Spinal cord (tissue), 10 donors: ENCODE measurements at places on chromosomes 6 and 20. TPM values are rescaled to one million over a fixed set of nuclear protein-coding genes. Genes with fewer than 3 reads are reported as not detected.

DNA sequence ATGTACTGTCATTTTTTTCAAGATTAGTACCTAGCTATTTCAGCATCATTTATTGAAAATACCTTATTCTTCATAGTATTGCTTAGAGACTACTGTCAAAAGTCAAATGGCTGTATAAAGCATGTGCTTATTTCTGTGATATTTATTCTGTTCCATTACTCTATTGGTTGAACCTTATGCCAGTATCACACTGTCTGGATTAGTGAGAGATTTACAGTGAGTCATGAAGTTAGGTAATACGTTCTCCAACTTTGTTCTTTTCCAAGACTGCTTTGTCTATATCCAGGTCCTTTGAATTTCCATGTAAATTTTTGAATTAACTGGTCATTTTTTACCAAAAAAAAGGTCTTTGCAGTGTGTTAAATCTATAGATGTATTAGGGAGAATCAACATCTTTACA is 18.6 kb upstream of the RNF217 start:
- no peak for DNase-seq

- no peak for DNase-seq
Measured at GRCh38 chr20:46388937-46389336, 17.5 kb downstream of the ELMO2 start.

- DNase-seq = peak; percentile 35
Measured at GRCh38 chr6:29737707-29738630, 14.7 kb downstream of the HLA-F start.

DNA sequence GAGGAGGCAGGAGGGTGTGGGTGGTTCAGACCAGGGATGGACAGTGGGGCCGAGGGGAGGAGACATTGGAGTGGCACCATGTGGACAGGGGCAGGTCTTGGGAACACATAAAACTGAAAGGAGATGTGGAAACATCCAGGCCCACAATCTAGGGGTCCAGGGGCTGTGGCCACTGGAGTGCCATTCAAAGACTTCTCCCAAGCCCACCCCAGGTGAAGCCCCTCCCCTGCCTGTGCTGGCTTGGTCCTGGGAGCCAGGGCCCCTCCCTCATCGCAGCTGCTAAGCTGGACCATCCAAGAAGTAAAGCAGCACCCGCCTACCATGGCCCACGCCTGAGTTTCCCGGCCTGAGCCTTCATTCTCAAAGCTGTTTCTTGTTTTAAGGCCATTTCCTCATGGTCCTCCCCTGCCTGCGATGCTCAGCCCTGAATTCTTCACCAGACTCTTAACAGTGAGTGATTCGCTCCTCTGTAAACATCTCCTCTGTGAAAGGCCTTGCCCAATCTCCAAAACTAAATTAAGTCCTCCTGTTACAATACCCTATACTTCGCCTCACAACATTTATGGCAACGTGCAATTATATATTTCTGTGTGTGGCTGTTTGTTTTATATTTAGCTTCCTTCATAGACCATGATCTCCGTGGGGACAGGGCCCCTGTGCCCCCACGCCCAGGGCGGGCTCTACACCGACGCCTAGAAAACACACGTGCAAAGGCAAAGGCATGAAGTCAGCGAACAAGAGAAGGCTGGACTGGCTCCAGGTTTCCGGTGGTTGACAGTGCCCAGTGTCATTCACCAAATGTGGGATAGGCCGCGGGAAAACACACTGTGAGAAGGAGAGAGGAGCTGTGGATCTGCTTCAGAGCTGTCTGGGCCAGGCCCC is 267.8 kb downstream of the ERMARD start:
- DNase-seq = no peak

DNA sequence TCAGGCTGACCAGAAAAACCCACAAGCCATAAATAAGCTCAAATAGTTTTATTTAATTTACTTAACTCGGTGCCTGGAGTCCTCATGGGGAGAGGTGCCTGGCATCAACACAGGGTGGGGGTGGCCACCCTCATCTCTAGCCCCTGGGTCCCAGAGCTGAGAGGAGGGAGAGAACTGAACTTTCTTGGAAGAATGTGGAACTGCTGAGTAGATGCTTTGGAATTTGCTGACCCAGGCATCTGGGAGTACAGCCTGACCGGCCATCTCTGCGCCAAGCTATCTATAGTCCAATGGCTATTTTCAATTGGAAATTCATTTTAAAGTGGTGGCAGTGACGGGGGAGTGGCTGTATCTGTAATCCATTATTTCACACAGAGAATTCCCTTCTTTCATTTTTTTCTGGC is 104.8 kb downstream of the CDH26 start:
- DNase-seq = no peak

GRCh38 chr6:33721508-33721907 is 10.0 kb upstream of the UQCC2 start:
- DNase-seq = no peak

DNA sequence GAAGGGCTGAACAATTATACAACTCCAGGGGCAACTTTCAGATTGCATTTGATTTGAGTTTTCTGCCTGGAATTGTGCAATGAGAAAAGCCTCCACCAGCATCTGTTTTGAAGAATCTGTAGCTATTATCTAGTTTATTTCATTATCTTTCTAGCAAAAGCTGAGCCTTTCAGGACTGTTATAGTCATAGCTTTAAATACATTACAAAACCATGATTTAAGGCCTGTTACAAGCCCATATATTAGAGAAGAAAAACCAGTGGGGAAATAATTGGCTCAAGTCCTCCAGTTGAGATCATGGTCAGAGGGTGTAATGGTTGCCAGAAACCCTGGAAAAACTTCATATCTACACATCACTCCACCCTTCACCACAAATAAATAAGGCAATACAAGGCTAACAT is 676.2 kb downstream of the HDGFL1 start:
- no peak for DNase-seq

- no peak for DNase-seq
Measured at GRCh38 chr20:51584116-51584515, 41.6 kb upstream of the NFATC2 start.

- no peak for DNase-seq
Measured at GRCh38 chr6:112085286-112086065, 1.8 kb downstream of the TUBE1 start.

DNA sequence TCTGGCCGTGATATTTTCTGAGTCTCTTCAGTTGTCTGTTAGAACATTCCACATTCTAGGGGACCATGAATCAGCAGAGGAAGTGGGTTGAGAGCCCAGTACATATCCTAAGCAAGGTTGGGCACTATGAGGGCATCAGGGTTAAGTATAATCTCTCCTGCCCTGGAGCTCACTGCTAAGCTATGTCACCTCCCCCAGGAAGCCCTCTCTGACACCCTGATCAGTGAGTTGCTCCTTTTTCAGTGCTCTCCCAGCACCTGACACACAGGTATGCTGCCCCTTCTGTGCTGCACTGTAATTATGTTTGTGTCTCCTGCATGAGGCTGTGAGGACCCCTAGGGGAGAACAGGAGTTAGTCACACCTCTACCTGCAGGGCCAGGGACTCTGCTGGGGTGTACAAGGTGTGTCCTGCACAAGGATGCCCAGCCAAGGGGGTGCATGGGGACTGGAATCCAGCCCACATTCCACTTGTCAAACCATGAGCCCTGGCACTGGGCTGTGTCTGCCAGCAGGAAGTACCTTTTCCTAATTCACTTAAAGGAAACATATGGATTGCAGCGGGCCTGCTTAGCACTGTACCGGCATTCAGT is 3.9 kb downstream of the RAB44 start:
- no peak for DNase-seq

- DNase-seq = no peak
Measured at GRCh38 chr20:4603724-4604123, 118.0 kb upstream of the PRND start.

DNA sequence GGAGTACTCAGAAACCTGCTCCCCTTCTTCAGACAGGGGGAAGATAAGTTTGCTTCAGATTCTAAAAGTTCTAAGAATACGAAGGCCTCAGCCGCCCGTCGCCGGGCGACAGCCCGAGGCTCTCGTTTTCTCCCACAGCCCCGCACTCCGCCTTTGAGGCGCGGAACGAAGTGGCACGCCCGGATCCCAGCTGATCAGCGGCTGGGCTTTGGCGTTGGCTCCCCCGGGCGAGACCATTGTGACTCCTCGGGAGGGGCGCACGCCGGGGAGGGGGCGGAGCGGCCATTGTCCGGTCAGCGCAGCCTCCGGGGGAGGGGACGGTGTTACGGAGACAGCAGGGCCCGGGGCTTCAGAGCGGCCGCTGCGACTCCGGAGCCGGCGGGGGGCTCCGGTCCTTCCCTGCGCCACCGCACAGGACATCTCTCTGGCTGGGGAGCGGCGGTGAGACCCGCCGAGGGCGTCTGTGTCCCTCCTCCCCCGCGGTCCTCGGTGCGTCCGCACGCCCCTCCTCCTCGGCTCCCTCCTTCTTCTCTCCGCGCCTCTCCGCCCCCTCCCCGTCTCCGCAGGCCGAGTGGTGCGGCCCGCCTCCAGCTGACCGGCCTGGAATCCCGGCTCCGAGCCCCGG is at the start of gene ZFAND3:
TSS of gene ZFAND3 (plus strand) at position 551 of the 625 bp plus-strand sequence. CDS start 219 bp downstream, outside the sequence.
- peak; percentile 95 for DNase-seq

DNA sequence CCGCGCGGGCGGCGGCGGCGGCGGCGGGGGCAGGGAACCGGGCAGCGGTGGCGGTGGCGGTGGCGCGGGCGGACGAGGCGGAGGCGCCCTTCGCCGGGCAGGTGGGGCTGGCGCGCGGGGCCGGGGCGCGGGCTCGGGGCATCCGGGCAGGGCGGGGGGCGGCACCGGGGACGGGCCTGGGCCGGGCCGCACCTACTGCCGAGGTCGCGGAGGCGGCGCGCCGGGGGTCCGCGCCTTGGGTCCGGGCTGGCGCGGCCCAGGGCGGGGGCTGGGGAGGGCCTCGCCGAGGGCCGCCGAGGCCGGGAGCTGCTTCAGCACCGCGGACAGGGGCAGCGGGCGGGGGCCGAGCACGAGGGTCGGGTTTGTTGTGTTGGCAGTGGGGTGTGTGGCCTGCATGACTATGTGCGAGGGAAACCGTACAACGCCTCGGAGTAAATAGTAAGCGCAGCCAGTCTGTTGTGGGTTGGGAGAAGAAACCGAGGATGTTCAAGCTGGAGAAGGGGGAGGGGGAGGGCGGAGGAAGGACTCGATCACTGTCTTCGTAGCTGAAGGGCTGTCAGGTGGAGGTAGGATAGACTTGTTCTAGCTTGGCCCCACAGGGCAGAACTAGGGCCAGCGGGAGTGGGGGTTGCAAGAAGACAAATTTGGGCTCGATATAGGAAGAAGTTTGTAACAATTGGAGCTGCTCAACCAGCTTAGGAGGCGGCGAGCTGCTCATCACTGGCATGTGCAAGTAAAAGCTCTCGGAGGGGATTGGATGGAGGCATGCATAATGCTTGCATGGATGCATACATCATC is 593 bp downstream of the MMP24 start:
- DNase-seq = peak; percentile 43

- no peak for DNase-seq
Measured at GRCh38 chr6:134114918-134115714, 62.7 kb upstream of the SLC2A12 start.

- no peak for DNase-seq
Measured at GRCh38 chr6:144797881-144798589, 512.9 kb downstream of the UTRN start.

DNA sequence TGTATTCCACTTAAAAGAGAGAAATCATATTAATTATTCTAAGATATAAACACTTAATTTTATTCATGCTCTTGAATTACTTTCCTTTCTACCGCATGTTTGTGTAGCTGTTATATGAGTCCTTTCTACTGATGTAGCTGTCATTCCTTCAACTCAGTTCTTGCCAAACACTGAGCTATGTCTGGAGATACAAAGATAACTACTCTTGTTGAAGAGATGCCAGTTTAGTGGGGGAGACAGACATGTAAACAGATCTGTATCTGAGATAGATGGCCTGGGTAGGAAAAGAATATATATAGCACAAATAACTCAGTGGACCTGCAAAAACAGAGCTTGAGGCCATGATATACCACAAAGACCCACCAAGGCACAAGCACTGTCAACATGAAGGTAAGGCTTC is 157.3 kb downstream of the BTBD9 start:
- no peak for DNase-seq

DNA sequence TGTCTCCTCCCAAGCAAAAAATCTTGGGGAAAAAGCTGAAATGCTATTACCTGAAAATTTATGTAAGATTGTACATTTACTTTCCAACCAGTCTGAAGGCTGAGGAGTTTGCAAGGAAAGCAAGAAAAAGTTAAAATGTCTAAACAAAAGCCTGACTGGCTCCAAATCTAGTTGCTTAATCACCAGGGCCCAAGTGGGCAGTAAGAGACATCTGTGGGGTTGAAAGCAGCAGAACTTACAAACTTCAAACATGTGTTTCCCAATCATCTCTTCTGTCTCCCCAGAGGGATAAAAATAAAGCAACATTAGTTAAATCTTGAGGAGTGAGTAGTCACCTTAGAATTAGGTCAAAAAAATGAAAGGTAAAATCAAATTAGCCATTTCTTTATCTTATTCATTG is 98.6 kb downstream of the OGFRL1 start:
- no peak for DNase-seq

- no peak for DNase-seq
Measured at GRCh38 chr6:35396991-35397390, 54.6 kb downstream of the PPARD start.

- peak; percentile 62 for DNase-seq
Measured at GRCh38 chr6:32852844-32853540, 512 bp downstream of the TAP1 start.

- DNase-seq = no peak
Measured at GRCh38 chr20:2922957-2923356, 49.7 kb downstream of the PTPRA start.

- DNase-seq = no peak
Measured at GRCh38 chr6:55260181-55260580, 67.1 kb upstream of the GFRAL start.

DNA sequence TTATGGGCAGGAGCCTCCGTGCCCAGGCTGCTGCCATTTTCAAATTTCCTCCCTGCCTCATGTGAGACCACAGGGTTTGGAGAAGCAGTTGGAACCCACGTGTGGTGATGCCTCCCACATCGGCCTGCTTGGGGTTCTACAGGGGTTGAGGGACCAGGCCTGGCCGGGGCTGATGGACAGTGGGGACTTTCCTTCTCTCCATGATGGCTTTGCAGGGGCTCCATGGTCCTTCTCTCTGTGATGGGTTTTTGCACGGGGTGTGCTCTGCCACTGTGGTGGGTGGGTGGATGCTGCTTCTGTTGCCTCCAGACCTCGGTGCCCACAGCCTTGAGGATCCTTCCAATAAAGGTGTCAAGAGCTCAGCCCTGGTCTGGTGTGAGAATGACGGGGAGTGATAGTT is 54.4 kb downstream of the ADNP start:
- no peak for DNase-seq

DNA sequence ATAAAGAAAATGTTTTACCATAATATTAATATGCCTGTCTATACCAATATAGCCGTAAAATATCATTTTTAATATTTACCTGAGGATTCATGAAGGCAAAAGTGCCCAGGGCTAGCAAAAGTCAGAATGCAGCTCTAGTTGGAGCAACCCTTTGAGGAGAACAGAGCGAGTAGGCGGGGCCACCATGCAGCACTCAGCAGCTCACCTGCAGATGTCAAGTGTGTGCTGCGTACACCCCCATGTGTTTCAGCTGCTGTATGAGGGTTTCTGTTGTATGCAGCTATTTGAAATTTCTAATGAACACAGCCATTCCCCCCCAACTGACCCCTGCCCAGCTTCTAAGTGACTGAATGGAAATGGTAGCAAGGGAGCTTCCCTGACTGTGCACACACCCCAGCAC is 508.0 kb downstream of the QKI start:
- DNase-seq = no peak

- no peak for DNase-seq
Measured at GRCh38 chr20:63538204-63539091, 1.3 kb upstream of the PTK6 start.

The CLVS2 gene
- 30.1 TPM for total RNA-seq

The NOTCH4 gene
- total RNA-seq = 8.5 TPM

The VWA7 gene
- 2.9 TPM for total RNA-seq

The TUBB2B gene
- total RNA-seq = 554 TPM

The CRYBG1 gene
- total RNA-seq = 3.4 TPM

The SLC35F1 gene
- total RNA-seq = 27.8 TPM

The ASIP gene
- 0.99 TPM for total RNA-seq

The GNMT gene
- total RNA-seq = 0.20 TPM
